SK-N-DZ (cell line): ENCODE measurements at places on chromosomes 2 and 18.

GRCh38 chr2:129975016-129975774 lies 4.3 kb upstream of the RAB6C start:
- no peak for DNase-seq

DNA sequence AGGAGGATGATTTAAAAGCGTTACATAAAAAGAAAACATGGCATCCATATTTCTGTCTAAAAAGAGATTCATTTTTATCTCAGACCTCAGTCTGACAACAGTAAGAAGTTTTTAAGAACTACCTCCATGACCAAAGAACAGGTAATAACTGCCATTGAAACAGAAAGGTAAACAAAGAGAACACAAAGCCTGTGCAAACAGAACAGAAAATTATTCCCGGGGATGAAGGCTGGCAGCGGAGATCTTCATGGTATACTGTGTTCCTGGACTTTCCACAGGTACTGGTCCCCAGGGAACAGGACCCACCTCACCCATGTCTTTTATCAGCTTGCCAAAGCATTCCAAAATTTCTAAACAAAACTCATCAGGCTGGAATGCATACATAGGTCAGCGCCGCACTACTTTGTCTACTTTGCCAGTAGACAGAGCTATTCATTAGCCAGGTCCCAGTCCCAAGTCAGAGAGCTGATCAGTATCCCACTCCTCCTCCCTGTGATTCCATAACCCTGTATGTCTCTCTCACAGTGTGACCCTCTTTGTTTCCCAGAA lies 277.3 kb downstream of the MBD2 start:
- DNase-seq, result no peak

DNA sequence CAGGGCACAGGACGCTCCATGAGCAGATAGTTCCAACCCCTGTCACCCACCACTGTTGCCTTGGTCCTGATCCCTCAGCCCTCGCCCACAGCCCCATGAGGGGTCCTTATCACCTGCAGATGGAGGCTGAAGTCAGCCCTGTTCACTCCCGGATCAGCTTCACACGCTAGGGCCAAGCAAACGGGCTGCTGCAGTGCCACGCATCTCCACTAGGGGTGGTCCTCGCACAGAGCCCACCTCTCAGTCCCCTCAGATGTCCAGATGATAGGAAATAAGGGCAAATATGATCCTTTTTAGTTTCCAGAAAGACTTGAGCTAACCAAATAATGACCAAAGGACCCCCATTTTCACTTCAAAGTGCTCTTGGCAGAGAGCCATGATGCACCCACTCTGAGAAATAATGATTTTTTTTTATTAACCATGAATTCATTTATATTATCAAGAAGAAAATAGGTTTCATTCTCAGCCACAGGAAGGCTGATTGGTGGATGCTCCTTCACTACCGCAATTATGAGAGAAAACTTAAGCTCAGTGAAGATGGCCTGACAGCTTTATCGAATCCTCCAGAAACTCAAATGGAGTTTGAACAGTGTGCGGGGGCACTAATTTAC lies 71.9 kb upstream of the KLHL29 start:
- DNase-seq, result peak; percentile 46

DNA sequence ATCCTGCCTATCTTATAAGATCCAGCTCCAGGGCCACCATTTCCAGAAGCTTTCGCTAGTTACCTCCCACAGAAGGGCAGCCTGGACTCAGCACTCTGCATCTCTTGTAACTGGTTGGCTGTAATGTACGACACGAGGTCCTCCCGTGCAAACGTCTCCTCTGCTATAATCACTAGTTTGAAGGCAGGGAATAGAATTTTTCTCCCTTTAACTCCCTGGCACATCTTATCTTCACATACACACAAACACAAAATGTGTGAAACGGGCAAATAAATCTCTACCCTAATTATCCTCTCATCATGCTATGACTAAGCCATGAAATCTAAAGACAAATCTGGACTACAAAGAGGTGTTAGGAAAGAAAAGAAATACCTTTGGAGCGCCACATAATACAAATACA lies 36.8 kb downstream of the RNU4ATAC start:
- DNase-seq, result no peak

- peak; percentile 82 for DNase-seq
These were observed 17.3 kb upstream of the KLHL23 start for GRCh38 chr2:169716238-169716886.

DNA sequence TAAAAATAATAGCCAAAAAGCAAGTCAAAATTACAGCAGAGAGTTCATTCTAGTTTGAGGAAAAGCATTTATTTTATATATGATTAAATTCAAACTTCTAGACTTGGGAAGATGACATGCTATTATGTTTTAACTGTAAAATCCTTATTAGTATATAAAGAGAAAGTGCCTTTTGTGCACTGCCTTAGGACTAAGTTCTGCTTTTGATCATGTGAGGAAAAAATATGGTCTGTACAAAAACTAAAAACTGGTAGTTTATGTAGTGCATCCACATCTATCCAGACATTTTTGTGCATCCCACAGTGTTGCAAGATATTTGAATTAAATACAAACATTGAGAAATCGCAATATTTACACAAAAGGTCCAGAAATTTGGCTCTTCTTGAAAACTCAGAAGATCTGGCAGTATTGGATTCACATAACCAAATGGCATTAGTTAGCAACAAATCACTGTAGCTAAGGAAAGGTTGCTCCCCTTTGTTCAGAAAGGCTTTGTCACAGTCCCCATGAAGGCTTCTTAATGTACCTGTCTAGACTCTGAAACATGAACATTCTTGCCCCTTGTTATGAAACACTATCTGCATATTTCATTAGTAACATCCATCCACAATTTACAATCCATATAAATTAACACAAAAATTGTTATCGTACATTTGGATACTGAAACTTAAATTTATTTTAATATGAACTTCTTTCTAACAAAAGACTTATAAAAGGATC lies 2.2 kb downstream of the MMADHC start:
- no peak for DNase-seq

GRCh38 chr18:41690332-41691127 lies 264.5 kb upstream of the PIK3C3 start:
- DNase-seq, result no peak
